ENCODE measurements at places on chromosomes 2 and 18.

- no peak for DNase-seq
Measured at GRCh38 chr2:218022851-218023530, 20.2 kb upstream of the TNS1 start.

DNA sequence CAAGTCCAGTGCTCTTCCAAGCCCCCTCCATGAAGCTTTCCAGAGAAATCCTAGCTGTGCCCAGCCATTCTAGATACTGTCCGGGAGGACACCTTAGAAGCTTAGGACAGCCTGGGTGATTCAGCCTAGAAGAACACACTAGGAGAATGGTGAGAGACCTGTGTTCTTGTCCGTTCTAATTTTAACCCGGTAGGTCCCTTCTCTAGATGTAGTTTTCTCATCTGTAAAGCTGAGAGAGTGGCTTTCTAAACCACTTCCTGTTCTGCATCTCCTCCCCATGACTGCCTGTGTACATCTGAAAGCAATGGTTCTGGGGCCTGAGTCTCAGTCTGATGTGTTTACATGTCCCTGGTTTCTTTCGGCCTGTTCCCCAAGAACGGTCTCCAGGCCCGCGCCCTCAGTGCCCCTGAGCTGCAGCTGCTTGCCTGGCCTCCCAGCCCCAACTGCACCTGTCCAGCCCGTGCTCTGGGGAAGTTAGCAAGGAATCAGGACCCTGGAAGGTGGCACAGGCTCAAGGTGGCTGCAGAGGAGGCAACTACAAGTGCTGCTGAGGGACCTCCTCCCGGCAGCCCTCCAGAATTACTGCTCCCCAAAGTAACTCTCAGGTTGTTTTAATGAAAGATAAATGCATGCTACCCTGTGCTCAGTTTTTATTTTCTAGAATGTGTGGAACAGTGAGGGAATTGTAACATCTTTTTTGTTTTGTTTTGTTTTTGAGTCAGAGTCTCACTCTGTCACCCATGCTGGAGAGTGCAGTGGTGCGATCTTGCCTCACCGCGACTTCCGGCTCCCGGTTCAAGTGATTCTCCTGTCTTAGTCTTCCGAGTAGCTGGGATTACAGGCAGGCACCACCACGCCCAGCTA, 105.9 kb downstream of the LBH start:
- DNase-seq = peak; percentile 20

DNA sequence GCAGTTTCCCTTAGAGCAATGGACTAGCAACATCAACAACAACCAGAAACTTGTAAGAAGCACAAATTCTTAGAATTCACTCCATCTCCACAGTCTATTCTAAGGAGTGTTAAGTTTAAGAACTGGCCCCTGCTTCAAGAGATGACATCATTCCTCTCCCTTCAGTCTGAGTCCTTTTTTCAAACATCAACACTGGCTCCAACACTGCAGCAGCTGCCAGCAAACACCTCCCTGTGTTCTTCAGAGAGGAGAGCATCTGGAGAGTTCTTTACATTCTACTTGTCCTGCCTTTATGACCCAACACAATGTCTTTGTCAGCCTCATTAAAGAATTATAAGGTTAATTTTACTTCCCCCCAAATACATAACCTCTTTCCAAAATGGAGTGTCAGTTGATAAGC, 122.3 kb downstream of the HNMT start:
- peak; percentile 8 for DNase-seq

DNA sequence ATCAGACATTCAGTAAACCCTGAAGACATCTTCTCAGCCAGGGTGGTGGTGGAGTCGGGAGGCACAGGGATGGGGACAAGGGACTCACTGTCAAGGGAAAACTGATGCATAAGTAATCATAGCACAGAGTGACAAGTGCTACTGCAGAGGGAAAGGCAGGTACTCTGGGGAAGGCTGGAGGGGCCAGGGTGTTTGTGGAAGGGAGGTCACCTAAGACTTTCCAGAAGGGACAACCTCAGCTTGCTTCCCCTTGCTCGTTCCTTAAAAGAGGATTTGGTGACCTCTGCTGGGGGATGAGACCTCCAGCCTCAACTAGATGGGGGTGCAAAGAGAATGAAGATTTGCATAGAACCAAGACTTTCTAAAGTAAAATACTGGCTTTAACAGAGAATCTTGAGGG, 99.5 kb downstream of the SLC4A3 start:
- DNase-seq = no peak

- DNase-seq = no peak
Measured at GRCh38 chr2:155498106-155498505, 799.6 kb downstream of the KCNJ3 start.

DNA sequence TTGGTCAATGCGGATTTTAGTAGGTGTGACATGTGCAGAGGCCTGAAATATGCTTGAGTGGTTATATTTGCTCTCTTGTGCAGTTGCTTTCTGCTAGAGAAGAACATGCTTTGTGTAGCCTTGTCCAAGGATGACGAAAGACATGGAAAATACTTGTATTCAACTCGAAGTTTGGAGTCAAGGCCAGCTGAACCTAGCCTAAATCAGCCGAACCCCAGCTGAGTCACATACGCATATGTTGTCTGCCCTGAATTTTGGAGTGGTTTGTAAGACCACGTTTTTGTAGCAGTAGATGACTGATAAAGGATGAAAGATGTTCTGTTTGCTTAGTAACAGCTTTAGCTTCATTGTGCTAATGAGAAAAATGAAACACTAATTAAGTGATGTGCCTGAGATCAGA, 22.5 kb upstream of the SPAG16 start:
- no peak for DNase-seq

DNA sequence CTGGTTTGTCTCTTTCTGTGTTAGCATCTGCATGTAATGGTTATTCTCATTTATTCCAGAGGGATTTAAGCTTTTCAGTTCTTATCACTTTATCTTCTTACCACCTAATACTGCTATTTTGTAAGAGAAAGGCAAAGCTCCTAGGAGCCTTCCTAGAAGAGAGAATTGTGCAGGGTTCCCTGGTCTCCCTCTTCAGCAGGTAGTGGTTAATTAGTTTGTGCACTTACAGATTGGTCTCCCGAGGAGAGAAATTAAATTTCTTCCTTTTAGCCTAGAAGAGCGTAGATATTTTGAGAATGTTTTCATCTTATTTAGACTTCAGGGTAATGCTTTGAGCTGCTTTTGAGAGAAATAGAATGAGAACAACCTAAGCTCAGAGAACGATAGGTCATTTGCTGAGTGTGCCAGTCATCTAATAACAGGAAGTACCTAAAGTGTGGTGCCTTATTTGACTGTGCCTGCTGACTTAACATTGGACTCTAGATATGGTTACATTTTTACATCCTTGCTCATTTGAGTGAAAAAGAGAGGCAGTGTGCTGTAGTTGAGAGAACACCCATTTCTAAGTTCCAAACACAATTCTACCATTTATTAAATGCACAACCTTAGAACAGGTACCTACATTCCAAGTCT, 651.4 kb downstream of the STK39 start:
- DNase-seq = no peak

GRCh38 chr2:98592565-98592964, 15.7 kb downstream of the COA5 start:
- no peak for DNase-seq

GRCh38 chr2:205865905-205866441, 183.7 kb downstream of the NRP2 start:
- DNase-seq = no peak
